ENCODE measurements at places on chromosomes 16 and 17. TPM values are rescaled to one million over a fixed set of nuclear protein-coding genes. Genes with fewer than 3 reads are reported as not detected.

GRCh38 chr17:45325810-45326209 is 9.0 kb upstream of the MAP3K14 start:
- no peak for DNase-seq

GRCh38 chr16:66948134-66948836 is 12.8 kb upstream of the CES3 start:
- no peak for DNase-seq

DNA sequence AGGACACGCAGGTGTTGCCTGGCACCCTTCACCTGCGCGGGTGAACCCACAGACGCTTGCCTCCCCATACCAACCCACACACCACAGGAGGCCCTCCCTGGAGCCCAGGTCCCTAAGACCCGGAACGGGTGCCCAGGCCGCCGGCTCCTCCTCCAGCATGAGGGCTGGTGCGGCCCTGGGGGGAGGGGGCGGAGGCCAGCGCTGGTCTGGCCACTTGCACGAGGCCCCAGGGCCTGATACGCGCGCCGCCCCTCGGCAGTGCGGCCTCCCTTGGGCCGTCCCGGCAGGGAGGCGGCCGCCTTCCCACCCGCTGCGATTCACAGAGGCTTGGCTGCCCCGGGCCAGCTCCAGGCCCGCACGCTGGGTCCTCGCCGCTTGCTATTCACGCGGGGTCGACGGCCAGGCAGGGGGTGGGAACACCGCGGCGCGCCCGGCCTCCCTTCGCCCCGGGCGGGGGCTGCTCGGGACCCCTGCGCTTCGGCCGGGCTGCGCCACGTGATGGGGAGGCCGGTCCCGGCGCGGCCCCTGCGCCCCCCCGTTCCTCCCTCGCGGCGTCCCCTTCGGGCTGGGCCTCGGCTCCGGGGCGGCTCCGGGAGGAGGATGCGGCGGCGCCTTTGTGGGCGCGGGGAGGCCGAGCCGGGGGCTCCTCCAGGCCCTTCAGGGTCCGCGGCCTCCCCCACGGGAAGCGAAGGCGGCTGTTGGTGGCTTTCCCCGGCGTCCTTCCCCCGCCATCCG is 685 bp downstream of the FASN start:
- no peak for DNase-seq

Gene CLEC10A
- total RNA-seq: 5.1 TPM

- DNase-seq: no peak
Measured at GRCh38 chr17:41340934-41341861, 9.4 kb downstream of the KRT33A start.

DNA sequence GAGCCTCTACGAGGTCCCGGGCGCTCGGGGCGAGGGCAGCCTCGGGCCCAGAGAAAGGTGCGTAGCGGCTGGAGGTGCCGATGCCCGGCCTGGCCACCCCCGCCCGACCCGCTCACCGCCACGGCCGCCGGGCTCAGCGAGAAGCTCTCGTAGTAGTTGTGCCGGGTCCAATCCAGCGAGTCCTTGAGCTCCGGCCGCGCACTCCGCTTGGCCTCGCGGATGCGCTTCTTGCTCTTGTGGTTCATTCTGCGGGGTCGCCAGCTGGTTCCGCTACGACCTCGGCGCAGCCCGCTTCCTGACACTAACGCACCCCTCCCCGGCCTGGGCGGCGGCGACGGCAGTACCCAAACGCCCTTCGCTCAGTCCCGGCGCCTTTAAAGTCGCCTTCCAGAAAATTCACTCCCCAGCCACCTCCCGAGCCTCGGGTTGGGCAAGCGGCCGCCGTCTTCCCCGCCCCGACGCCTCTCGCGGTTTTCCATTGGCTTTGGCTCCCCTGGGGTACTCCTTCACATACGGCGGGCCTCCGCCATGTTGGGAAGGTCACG is at the start of gene JMJD6:
Gene JMJD6 (minus strand): TSS at position 376 of the 545 bp plus-strand sequence. CDS start 131 bp downstream, at position 245.
- peak; percentile 98 for DNase-seq

GRCh38 chr16:71441348-71442050 is 355 bp downstream of the TLE7 start:
- no peak for DNase-seq

DNA sequence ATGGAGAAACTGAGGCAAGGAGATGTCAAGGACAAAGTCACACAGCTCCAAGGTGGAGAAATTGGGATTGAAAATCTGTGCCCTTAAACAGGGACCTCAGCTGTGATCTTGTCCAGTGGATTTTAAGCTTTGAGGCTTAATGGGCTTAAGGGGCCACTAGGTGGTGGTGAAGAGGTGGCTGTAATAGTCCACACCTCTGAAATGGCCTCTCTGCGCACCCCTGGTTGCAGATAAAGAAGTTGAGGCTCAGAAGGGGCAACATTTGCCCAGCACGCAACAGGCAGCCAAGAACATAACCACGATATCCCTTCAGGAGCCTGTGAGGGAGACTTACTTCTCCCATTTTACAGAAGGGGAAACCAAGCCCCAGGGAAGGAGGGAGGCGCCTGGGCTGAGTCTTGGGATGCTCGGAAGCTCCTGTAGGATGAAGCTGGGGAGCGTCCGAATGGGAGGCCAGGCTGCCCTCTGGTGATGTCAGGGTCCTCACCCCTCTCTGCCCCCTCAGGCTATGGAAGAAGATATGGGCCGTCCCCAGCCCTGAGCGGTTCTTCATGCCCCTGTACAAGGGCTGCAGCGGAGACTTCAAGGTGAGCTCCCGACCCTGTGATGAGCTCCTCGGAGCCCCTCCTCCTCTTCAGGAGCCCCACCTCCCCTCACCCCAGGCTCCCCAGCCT is 43.7 kb downstream of the IL21R start:
- no peak for DNase-seq

Gene MT3
- total RNA-seq: 1.5 TPM

DNA sequence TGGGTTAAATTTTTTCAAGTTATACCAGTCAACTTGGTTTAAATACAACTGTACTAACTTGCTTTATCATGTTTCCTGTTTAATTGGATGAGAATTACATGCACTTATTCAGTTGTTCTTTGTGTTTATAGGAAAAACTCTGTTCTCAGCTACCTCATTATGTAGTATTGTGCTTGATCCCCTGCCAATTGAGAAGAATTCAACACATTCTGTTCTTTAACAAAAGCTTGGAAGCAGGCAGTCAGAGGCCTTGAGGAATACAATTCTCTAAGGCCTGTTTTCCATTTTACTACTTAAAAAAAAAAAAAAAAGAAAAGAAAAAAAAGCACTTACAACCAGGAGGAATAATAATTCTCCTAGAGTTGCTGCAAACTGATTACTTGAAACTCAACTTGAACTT is 60.6 kb upstream of the CMIP start:
- no peak for DNase-seq

Gene CARD14
- 19.3 TPM for total RNA-seq

DNA sequence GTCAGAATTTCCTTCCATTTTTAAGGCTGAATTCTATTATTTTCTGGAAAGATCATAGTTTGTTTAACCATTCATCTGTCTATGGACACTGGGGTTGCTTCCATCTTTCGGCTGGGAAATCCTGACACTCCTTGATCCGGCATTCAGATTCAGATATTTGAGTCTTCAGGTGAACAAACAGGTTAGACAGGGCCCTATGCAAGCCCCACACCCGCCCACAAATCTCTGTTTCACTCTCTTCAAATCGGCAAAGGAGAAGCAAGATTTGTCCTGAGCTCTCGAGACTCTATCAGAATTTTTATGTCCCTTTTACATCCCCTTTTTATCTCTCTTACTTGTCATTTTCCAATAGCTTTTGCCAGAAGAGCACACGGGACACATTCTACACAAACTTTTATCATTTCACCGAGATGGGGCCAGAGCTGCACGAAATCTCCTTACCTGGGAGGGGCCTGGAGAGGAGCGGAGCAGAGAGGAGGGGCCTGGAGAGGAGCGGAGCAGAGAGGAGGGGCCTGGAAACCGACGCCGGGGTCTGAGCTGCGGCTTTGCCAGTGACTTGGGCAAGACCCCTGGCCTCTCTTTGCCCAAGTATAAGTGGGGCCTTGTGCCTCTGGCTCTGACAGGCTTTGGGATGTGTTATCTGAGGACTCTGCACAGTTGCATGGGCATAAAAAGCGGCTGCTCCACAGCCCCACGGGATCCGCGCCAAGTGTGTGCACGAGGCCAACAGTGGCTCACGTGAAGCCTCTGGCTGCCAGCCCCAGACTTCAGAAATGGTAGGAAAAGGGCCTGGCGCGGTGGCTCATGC is 54.3 kb upstream of the RBFOX3 start:
- DNase-seq: peak; percentile 88

- DNase-seq: peak; percentile 77
Measured at GRCh38 chr16:1331712-1332617, 1.5 kb upstream of the BAIAP3 start.

Gene CACNG4
- total RNA-seq: 0.57 TPM

- DNase-seq: no peak
Measured at GRCh38 chr17:35127751-35128514, 6.5 kb downstream of the FNDC8 start.

- DNase-seq: peak; percentile 63
Measured at GRCh38 chr17:20992987-20993862, 49.6 kb downstream of the USP22 start.

- no peak for DNase-seq
Measured at GRCh38 chr17:61040666-61041065, 359.0 kb upstream of the TBX2 start.

Gene AMZ2
- 83.2 TPM for total RNA-seq

GRCh38 chr17:78458736-78459335 is 80.4 kb downstream of the PGS1 start:
- DNase-seq: no peak

DNA sequence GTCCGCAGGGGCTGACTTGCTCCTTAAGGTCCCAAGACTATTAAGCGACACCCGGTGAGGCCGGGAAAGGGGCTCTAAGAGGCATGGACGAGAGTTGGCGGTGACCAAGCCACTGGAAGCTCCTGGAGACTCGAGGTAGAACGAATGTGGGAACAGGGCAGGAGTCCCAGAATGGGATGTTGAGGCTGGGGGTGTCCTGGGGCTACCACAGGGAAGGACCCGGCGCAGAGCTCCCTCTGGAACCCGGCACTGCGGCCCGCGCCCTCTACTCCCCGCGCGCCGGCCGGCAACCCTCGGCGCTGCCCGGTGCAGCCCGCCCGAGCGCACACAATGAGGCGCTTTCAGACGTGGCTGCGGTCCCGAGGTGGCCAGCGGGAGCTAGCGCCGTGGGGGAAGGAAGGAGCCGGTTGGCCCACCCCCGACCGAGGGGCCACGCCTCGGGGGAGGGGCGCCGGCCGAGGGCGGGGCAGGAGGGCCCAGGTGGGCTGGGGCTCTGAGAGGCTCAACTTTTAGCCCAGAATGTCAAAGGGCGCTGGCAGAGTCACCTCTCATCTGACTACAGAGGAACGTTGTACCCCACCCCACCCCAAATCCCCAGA is at the start of gene CHST6:
Gene CHST6 (minus strand): TSS at position 366 of the 599 bp plus-strand sequence. CDS start 15,613 bp downstream, outside the sequence.
- no peak for DNase-seq

Gene CPNE7
- total RNA-seq: 16.2 TPM

- no peak for DNase-seq
Measured at GRCh38 chr16:1556254-1556653, 22.8 kb downstream of the TMEM204 start.

- no peak for DNase-seq
Measured at GRCh38 chr17:79282294-79282693, 207.7 kb downstream of the ENGASE start.

Gene UMOD
- not detected for total RNA-seq

DNA sequence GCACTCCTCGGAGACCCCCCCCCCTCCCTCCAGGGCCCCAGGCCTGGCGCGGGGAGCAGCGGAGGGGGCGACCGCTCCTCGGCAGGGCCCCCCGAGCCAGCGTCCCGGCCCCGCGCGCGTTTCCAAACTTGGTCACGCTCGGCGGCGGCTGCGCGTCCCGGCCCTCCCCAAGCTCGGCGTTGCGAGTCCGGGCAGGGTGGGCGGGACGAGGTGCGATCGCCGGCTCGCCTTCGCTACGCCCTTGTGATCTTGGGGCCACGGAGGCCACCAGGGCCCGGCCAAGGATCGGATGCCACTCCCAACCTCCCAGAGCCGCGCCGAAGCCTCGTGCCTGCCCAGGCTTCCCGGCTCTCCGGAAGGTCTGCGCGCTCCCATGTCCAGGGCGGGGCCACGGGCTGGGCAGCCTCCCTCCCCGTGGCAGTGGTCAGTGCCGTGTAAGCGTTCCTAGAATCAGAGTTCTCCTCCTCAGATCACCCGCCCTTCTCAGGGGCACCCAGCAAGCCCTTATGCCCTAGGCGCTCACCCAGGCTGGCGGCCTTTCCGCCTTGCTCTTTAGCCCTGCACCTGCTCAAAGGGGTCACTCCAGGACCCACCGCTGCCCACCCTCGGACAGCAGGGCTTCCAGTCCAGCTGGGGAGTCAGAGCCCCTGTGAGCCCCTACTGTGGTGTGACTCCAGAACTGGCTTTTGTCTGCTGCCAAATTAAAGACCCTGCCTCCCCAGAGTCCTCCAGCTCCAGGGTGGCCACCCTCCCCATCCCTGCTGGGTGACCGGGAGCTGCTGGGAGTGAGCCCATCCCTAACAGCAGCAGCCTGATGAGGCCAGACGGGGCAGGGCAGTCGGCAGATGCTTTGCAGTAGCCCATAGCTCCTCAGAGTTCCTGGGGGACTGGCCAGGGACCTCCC is 12.2 kb upstream of the MRPS23 start:
- DNase-seq: peak; percentile 78
